ENCODE measurements at places on chromosomes 2 and 18.
A peak's percentile ranks its signal among the peaks of the same experiment; 100 is the strongest.

- no peak for DNase-seq
These were observed 3.4 kb upstream of the EVA1A start for GRCh38 chr2:75564026-75564688.

- DNase-seq = no peak
These were observed 182.5 kb upstream of the OSR1 start for GRCh38 chr2:19540739-19541525.

DNA sequence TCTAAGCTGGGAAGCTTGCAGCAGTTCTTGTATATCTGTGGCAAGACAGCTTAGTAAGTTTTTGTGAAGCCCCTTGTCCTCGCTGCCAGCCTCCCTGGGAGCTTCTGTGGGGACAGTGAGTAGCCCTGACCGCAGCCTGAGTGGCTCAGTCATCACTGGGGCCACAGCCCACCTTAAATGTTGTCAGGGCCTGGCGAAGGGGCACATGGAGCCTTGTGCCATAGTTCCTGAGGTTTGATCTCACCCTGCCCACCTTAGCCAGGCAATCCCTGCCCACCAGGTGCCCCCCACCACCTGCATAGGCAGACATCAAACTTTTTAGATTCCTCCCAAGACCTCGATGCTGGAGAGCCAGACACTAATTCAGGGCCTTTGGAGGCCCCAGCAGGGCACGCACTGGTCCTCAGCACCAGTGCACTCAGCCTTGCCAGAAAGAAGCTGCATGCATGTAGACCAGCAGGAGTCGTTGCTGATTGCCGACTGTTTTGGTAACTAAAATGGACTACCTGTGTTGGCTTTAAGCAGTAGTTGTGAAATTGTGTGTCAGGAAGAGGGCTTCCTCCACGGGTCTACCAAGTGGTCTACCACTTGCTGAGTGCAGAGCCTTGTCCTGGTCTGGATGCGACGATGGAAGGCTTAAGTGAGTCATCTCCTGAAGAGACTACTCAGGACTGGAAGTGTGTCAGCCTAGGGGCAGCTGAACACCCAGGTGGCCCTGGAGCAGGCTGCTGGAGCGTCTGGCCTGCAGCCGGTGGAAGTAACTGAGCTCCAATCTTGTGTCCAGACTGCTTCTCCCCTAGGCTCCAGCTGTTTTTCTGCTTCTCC, 233.1 kb downstream of the SEPTIN10 start:
- no peak for DNase-seq

DNA sequence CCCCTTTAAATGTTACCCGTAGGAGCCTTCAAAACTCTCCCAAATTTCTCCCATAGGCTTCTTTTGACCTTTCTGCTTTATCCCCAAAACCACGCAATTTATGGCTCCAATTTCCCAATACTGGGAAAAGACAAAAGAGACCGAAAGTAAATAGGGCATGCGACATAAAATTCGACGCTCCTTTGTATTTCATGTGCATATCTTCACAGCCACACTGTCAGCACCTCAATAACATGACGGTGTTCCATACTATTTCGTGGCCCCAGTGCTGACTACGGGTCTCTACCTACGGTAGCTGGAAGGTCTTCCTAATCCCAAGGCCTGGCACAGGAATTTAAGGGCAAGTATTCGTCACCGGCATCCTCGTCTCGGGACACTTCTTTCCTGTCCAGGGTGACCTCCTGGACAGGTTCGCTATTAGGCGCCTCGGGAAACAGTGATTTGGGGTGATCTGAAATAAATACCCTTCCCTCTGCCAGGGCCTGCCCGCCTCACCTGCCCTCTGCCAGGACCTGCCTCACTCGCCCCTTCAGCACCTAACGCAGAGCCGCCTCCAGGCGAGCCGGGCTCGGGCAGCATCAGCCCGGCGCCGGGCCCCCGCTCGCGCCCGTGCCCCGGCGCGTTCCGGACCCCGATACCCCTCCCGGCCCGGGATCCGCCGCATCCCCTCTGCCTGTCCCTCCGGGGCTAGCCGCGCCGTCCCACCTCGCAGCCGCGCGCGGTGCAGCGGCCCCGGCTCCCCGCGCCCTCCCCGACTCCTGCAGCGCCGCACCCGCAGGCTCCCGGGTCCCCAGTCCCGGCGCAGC, 680 bp downstream of the DTNB start:
- peak; percentile 67 for DNase-seq

DNA sequence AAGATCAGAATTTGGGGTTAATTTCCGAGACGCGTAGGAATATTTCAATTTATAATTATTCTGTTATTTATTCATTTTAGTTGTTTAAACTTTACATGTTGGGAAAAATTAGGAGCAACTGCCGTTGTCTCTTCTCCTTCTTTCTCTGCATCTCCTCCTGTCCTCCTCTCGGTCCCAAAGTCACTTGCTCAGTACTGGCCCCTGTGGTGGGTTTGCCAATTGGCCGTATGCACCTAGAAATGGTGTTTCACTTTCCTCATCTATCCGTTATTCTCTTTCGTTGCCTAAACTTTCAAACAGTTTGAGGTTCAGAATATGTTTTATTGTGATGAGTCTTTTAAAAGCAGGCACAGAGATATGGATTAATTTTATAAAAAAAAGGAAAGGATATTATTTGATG, 517.9 kb downstream of the PLCL1 start:
- no peak for DNase-seq

DNA sequence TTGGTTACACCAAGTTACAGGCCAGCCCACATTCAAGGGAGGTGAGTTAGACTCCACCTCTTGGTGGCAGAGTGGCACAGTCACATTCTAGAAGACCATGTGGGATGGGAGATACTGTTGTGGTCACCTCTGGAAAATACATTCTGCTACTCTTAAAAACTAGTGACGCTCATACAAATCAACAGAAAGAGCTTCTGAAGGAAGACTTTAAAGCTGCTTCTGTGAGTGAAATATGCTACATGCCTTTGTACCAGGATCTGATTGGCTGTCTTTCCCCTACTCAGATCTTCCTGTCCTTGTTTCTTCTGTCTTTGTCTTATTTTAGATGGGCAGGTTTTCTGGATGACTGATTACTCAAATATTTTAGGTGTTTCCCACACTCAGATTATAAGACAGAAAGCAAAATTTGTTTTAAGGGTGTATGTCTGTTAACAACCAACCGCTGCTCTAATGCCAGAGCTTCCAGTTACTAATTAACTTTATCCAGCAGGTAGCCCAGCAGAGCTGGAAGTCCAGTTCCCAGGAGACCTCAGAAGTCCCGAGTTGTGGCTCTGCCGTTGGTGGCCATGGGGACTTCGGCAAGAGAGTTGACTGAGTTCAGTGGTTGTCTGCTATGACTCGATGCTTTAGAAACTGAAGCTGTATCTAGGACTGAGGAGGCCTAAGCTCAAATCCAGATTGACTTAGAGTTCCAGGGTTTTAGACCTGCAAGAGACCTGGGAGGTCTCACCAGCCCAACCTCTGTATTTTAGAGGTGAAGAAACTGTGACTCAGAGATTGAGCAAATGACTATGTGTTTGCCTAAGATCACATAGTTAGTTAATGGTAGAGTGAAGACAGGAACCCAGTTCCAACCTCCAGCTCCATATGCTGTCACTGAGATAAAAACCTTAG, 7.4 kb downstream of the IL1R2 start:
- DNase-seq = peak; percentile 44

GRCh38 chr18:7645756-7646155, 78.6 kb downstream of the PTPRM start:
- no peak for DNase-seq

GRCh38 chr2:45301307-45302277, 292.3 kb upstream of the SIX2 start:
- no peak for DNase-seq

GRCh38 chr2:180706694-180707093, 273.7 kb upstream of the UBE2E3 start:
- no peak for DNase-seq

GRCh38 chr2:37544591-37545031, 126.8 kb downstream of the CDC42EP3 start:
- DNase-seq = no peak

- no peak for DNase-seq
These were observed 332.1 kb upstream of the CDH20 start for GRCh38 chr18:61001138-61001537.

DNA sequence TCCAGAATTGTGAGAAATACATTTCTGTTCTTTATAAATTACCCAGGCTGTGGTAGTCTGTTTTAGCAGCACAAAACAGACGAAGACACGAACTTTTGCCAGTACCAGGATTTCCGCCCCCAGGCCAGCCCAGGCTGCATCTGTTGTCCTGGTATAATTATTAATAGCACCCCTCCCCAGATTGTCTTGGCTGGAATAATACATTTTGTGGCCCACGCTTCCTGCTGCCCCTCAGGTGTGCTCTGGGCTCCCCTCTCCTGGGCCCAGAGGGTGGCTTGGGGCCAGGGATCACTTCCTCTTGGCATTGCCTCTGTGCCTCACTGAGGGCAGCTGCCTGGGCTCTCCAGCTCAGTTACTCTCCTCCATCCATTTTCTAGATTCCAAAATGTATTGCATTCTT, 102.1 kb upstream of the HS6ST1 start:
- no peak for DNase-seq

DNA sequence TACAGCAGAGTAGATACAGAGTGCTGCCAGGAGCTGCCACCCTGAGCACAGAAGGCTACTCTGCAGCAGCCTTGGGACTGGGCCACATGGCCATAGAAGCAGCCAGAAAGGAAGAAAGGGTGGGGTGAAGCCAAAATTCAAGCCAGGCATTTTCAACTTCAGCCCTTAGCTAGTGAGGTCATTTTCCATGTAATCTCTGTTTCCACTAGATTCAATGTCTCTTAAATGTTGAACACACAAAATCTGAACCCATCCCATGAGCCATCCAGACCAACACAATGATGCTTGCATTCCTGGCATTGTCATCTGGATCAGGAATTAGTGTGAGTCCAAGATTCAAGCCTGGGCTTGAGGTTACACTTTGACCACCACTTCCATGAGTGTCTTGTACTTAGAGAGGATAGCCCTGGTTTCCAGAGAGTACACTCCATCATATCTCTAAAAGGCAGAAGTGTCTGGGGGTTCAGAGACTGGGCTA, 243.6 kb downstream of the OSR1 start:
- no peak for DNase-seq

GRCh38 chr2:32963941-32964340, 17.2 kb downstream of the LTBP1 start:
- DNase-seq = no peak

DNA sequence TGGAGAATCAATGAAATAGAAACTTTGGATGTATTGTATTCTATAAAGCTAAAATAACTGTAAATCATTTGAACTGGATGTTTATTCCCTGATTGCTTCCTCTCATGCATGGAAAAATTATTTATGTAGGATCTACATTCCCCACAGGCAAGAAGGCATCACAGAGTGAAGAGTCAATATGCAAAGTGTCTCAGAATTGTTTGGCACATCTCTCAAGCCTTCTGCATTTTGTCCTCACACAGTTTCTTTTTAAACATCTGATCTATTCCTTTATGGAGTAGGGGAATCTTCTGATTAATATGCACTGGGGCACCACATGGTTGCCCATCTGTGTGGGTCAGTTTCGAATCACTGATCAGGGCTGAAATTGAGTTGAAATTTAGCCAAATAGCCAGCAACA, 465.4 kb downstream of the ZNF804A start:
- DNase-seq = no peak

DNA sequence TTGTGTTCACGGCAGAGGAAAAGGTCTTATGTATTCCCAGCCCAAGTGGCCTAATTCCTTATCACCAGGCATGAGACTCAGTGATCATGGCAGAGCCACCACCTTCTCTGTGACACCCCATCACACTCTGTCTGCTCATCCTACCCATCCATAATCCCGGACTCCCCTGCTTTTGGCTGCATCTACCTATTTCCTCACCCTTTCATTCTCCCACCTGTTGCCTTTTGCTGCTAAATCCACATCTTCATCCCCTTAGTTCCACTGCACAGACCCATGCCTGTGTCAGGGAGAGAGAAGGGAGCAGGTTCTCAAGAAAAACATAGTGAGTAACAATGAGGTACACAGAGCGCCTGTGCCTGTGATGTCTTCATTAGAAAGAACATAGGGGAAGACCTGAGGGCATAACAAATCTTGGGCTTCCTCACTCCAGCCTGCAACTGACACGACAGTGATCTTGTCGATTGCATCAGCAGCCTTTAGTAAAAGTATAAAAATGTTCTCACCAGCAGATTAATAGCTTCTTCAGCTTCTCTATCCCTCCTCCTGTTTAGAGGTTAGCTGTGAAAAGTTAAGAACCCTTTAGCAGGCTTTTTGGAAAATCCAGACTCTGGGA, 246.5 kb upstream of the SPRED2 start:
- no peak for DNase-seq

DNA sequence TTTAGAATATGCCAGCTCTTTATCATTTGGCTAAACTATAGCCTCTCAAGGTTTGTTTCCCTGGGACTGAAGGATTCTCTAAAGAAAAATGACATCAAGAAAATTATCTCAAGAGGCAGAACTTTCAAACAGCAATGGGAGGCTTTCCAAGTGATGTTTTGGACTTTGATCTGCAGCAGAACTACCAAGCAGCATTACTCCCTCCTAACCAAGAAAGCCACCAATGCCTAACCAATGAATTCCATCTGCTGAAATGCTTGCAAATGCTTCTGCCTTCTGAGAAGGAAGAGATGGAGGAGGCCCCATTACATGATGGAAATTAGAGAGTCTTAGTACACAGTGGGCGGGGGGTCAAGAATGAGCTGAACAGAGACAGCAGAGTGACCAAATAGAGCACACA, 95.1 kb upstream of the SLC35G4 start:
- DNase-seq = no peak

DNA sequence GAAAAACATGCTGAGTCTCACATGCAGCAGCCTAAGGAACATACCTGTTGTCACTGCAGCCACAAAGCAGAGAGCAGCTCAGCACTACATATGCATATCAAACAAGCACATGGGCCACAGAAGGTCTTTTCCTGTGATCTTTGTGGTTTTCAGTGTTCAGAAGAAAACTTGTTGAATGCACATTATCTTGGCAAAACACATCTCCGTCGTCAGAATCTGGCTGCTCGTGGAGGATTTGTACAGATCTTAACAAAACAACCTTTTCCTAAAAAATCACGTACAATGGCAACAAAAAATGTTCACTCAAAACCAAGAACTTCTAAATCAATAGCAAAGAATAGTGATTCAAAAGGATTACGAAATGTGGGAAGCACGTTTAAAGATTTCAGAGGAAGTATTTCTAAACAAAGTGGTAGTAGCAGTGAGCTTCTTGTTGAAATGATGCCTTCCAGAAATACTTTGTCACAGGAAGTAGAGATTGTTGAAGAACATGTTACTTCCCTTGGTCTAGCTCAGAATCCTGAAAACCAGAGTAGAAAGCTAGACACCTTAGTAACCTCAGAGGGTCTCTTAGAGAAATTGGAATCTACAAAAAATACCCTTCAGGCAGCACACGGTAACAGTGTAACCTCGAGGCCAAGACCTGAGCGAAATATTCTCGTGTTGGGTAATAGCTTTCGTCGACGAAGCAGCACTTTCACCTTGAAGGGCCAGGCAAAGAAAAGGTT, 34.1 kb downstream of the ZNF407 start:
- DNase-seq = no peak

DNA sequence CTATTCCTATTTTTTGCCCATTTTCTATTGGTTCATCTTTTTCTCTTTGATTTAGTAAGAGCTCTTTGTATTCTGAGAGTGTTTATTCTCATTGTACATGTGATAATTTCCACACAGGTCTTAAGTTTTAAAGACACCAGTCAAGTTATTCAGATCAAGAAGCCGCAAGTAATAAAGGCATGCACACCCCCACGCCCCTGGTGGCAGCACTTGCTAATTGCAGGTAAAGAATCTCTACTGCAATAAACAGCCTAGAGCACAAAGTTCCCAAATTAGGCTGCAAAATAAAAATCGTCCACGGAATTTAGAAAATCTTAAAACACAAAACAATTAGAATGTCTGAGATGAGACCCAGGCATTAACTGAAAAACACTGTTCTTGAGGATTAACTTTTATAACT, 45.2 kb downstream of the ST3GAL5 start:
- peak; percentile 26 for DNase-seq
